ENCODE measurements at places on chromosomes 6 and 20.

GRCh38 chr20:35502352-35502751, 27.1 kb downstream of the C20orf173 start:
- no peak for DNase-seq

DNA sequence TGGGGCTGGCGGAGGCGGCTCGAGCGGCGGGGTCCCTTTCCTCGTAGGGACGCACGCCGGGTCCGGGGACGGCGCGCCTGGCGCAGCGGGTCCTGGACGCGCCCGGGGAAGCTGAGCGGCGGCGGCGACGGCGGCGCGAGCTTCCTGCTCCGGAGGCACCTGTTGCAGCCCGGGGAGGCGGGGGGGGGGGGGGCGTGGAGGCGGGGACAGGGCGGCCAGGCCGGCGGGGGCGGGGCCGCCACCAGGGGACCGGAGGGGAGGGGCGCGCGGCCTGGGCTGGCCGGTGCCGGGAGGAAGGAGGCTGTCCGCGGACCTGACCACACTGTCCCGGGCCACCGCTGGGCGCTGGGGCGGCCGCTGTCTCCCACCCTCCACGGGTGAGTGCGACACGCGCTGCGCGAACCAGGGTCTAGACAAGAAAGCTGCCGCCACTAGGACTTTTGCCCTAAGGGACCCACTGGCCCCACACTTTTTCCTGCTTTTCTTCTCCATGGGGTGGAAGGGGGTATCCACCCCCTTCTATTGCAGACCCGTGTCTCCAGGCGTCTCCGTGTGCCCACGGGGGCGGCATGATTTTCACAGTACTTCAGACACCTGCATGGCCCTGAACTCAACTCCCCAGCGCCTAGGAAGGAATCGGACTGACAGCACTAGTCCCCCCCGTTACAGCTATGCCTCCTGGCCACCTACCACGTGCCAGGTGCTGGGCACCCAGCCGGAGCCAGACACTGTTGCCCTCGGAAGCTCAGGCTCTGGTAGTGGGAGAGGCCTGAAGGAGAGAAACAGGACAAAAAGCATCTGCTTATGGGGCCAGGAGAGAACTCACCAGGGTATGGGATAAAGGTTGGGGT, at the start of gene NFATC2:
TSS of gene NFATC2 (minus strand) at position 149 of the 851 bp plus-strand sequence. CDS start 220 bp downstream, outside the sequence.
- DNase-seq, result no peak

DNA sequence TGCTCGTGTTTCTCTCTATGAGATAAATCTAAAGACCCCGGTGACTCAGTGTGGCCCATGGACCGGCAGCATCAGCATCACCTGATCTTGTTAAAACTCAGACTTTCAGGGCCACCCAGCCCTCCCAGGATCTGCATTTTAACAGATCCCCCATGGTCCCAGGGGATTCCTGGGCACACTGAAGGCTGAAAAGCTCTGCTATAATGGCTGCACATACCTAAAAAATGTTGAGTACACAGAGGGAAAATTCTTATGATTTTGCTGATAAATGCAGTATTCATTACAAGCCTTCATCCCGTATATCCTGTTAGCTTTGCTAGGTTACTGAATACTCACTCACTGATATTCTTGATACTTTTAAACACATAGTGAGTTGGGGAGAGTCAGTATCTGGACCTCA, 200.5 kb downstream of the MYLK4 start:
- DNase-seq, result no peak

DNA sequence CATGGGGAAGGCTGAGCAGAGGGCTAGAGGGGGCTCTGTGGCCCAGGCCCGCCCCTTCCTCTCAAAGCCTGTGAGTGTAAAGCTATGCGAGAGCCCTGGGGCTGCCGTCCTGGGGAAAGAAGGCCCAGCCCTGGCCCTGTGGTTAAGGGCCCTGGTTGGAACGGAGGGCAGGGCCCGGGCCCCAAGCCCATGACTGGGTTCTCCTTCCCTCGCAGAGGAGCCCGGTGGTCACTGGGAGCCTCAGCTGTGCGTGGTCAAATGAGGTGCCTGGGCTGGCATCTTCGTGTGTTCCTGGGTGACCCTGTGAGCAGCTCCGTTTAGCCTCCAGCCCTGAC, 56.0 kb downstream of the SMOC2 start:
- DNase-seq, result no peak

- peak; percentile 50 for DNase-seq
Measured at GRCh38 chr20:47317127-47317895, 39.2 kb downstream of the ZMYND8 start.

All from stimulated activated CD8-positive, alpha-beta memory T cell treated with anti-CD3 and anti-CD28 coated beads, Interleukin-15, amount 100 ng/mL, for 4 hours (primary cell).